ENCODE measurements at places on chromosomes 3 and 15.

- DNase-seq, result no peak
These were observed 56.9 kb downstream of the TJP1 start for GRCh38 chr15:29765234-29765841.

- DNase-seq, result no peak
These were observed 5.7 kb upstream of the CNTN6 start for GRCh38 chr3:1087066-1087560.

DNA sequence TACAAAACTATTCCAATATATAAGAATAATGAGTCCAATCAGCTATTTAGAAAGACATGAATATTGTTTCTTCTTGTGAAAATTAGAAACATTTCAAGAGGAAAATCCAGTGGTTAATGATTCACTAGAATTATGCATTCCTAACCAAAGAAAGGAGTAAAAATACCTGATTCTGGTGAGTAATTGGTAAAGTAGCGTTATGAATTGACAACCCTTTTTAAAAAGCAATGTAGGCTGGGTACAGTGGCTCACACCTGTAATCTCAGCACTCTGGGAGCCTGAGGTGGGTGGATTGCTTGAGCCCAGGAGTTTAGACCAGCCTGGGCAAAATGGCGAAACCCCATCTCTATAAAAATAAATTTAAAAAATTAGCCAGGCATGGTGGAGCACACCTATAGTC is 43.3 kb downstream of the TOPAZ1 start:
- DNase-seq, result no peak

- DNase-seq, result no peak
These were observed 153.7 kb downstream of the TUSC7 start for GRCh38 chr3:116863270-116863770.

DNA sequence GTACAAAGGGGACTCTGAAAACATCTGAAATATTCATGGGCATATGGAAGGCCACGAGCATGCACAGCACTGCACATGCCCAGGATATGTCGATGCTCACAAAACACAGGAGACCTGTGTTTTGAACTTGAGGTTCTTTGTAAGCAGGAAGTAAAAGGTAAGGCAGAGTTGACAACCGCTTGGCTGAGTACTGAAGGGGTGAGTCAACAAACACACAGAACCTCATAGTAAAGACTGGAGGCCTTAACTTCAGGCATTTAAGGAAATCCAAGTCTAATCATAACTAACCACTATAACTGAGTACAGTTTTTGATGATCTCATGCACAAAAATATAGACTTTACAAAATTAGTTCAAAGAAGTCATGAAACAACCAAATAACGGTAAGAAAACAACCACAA is 80.6 kb downstream of the MYO9A start:
- no peak for DNase-seq

- no peak for DNase-seq
These were observed 68.0 kb upstream of the MBNL1 start for GRCh38 chr3:152200476-152201420.

- DNase-seq, result no peak
These were observed 17.4 kb downstream of the NANOGP8 start for GRCh38 chr15:35067496-35068347.

DNA sequence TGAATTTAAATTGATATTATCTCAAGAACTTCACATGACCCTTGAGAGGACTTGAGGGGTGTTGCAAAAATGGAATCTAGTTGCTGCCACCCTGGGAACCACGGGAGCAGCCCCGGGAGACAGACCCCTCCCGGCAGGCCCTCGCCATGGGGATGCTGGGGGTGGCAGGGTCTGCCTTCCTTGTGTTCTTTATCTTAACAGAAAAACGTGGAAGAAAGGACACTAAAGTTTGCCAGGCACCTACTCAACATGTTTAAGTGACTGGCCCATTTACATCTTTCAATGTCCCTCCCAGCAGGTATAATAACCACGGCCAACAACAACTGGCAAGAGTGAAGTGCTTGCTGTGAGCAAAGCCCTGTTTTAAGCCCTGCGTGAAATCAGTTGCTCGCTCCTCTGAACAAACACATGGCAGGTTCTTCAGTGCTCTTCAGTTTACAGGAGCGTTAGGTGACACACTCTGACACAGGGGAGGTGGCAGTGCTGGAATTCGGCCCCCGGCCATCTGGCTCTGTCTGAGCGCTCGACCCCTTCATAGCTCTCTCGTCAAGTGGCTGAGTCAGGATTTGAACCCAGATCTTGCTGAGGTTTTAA is 112.5 kb downstream of the ASB7 start:
- DNase-seq, result no peak

GRCh38 chr3:44442596-44443309 is 34.7 kb downstream of the ZNF445 start:
- DNase-seq, result no peak

GRCh38 chr3:72269475-72269874 is 484.5 kb upstream of the PROK2 start:
- DNase-seq, result no peak

GRCh38 chr3:34263101-34263621 is 464.7 kb downstream of the PDCD6IP start:
- no peak for DNase-seq

- DNase-seq, result no peak
These were observed 138.3 kb downstream of the DIPK2A start for GRCh38 chr3:144109944-144110343.

- no peak for DNase-seq
These were observed 67.8 kb downstream of the RGMA start for GRCh38 chr15:93020976-93021772.

GRCh38 chr15:62553911-62554563 is 389.0 kb upstream of the C2CD4B start:
- no peak for DNase-seq

- no peak for DNase-seq
These were observed 78.3 kb downstream of the ZBTB20 start for GRCh38 chr3:115068799-115069198.

GRCh38 chr15:68823561-68823960 is 2.9 kb upstream of the ANP32A start:
- no peak for DNase-seq

- no peak for DNase-seq
These were observed 187.1 kb downstream of the FMN1 start for GRCh38 chr15:33007303-33007855.

DNA sequence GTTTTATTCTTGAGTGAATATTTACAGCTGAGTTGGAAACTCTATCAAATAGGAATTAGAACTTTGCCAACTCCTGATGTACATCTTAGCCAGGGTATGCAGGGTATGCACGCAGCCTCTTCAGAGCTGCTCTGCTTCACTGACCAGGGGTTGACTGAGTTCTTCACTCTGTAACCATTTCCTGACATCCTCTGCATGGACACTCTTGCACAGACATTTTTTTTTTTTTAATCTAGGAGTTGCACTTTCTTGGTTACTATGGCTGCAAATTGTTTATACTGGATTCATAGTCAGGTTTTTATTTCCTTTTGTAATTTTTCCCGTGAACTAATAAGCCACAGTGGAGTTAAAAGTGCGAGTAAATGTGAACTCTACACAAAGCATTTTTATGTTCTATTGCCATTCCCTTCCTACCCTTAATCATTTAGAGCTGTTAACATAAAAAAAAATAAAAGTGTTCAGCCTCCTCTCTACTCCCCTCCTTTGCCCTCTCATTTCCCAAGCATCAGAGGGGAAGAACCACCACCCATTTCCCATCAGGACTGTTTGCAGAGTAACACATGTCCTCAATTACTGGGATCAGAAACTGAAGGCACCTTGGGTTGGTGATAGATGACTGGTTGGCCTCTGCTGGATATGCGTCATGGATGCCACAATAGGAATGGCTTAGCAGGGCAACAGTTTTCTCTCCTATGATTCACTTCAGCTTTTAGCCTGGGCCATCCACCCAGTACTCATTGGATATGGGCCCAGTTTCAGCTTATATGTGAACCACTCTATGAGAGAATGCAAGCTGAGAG is 54.0 kb downstream of the DUT start:
- DNase-seq, result no peak

GRCh38 chr3:47404955-47405790 is 24.4 kb downstream of the PTPN23 start:
- no peak for DNase-seq

- DNase-seq, result no peak
These were observed 124.2 kb downstream of the IMPG2 start for GRCh38 chr3:101195951-101196713.

DNA sequence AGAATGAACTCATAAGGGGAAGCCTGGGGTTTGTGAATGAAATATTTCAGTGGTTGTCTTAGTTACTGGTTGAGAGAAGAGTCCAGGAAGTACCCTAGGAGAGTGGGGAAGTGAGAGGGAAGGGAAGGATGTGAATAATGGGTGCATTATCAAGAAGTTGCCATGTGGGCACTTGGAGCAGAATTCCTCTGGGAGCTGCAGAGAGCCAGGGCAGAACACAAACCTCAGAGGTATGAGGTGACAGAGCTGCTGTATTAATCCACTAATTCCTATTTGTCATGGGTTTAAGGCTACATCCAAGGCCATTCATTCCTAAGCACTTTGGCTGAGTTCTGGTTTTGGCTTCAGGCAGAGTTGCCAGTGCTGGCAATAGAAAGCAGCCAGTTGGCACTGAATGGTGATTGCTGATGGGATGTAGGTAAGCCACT is 29.0 kb downstream of the NDUFB4 start:
- no peak for DNase-seq

- no peak for DNase-seq
These were observed 10.5 kb downstream of the LRRK1 start for GRCh38 chr15:100929641-100930042.

DNA sequence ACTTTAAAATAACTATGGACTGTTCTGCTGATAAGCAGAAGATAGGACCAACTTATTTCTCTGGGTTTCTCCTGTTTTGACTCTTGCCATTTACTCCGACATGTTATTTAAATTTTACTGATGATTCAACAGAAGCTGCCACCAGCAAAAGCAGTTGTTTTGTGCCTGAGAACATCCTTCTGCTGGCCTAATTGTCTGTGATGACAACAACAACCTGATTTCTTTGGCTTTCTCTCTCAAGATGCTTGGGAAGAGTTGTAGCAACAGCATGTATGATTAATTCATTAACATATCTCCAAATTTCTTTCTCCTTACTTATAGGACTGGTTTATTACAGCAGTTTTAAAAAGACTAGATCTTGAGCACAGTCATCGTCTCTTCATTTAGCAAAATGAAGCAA is 36.9 kb upstream of the DYNC1LI1 start:
- no peak for DNase-seq

GRCh38 chr3:176120507-176120906 is 1076.8 kb downstream of the TBL1XR1 start:
- no peak for DNase-seq

DNA sequence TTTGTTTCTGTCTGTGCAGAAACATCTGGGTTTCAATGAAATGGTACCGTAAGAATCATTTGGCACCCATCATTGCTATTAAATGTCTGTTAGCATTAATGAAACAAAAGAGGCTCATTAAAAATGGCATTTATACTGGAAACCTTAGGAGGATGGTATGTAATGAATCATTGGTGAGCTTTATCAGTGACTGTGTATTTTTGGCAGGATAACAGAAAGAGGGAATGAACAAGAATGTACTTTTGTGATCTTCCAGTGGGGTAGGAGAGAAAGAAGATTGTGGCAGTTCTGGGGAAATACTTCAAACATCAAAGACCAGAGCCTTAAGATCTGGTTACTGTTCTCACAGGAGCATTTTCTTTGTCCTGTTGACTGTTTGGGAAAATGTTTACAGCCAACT is 4.7 kb upstream of the DCBLD2 start:
- DNase-seq, result no peak

- DNase-seq, result no peak
These were observed 8.8 kb upstream of the FAM240A start for GRCh38 chr3:46603446-46604046.

GRCh38 chr15:34606545-34606944 is 23.1 kb upstream of the GOLGA8B start:
- DNase-seq, result no peak

DNA sequence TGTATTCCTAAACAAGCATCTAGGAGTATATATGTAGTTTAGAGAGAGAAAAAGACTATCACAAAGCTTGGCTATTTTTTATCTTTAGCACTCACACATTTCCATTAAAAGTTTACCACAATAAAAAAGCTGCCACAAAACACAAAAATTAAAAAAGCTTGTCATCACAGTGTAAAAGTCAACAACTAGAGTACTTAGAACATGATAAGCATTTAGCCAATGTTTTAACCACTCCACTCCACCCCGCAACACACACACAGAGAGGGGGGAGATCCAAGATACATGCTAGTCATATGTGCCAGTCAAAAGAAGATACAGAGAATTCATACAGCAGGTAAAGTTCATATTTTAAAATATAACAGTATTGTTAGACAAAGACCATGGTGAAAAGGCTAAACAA is 79.7 kb downstream of the STAG1 start:
- DNase-seq, result no peak

DNA sequence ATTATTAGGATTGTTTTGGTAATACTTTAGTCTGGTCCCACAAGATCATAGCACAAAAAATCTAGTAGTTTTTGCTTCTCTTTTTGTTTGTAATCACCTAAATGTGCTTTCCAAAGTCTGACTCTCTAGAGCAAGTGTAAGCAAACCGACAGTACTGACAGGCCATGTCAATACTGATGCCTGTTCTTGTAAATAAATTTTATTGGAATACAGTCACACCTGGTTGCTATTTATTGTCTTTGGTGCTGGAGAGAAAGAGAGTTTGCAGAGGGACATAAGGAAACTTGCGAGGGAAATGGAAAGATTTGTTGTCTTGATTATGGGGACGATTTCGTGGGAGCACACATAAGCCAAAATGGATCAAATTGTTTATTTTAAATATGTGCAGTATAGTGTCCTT is 77.5 kb downstream of the NAALADL2 start:
- DNase-seq, result no peak

DNA sequence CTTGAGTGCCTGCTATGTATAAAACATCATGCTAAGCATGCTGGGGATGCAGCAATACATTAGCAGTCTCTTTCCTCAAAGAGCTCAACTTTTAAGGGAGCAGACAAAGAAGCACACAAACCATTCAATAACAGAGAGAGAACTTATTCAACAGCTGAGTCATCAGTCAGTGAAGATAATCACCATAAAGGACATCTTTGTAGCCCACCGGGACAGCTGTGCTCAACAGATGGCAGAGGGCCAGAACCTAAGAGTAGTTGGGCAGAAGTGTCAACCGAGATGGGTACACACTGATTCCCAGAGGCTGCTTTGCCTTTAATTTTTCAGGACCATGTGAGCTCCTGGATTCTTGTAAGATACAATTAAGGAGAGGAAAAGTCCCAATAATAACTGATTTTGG is 4.2 kb upstream of the RAB8B start:
- no peak for DNase-seq

- DNase-seq, result no peak
These were observed 353.0 kb downstream of the MAGI1 start for GRCh38 chr3:65685621-65686235.

GRCh38 chr3:127629467-127630403 is 750 bp downstream of the PODXL2 start:
- no peak for DNase-seq

GRCh38 chr3:14918356-14918860 is 29.0 kb upstream of the NR2C2 start:
- no peak for DNase-seq

DNA sequence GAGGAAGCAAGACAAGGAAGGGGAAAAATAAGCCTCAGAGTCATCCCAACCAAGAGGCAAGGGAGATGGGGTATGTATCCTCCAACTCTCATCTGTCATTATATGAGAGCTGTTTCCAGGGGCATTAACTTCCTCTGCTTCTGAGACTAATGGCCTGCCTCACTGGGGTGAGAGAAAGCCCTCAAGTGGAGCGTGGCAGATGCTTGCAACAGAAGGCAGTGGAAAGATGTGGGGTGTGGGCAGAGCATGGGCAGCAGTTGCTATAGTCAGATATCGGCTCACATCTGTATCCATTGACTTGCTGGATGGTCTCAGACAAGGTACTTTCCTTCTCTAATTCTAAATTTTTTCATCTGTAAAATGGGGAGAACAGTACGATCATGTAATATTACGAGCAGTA is 81.7 kb upstream of the PLCL2 start:
- no peak for DNase-seq

Data from cortex of kidney (tissue), 1 donor.